Hepatic stellate cell (primary cell): ENCODE measurements at places on chromosomes 2 and 18.

- no peak for DNase-seq
Measured at GRCh38 chr18:77098538-77099174, 33.9 kb downstream of the MBP start.

- DNase-seq, result peak; percentile 15
Measured at GRCh38 chr2:105287692-105288091, 41.8 kb downstream of the TGFBRAP1 start.

DNA sequence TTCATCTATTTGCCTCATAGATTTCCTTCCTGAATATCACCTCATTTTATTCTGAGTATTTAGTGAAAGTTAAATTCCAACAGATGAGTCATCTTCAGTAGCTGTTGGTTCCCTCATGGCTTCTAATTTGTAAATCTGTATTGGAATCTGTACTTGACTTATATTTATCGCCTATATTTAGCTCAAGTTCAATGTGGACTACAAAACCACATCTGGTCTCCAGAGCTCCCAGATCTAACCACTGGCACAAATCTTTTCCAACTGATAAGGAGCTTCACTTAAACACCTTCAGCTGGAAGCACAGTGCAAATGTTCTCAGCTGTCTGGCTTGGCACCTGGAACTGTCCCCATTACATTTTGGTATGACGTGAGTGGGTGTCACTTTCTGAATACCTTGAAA, 82.8 kb upstream of the DSEL start:
- no peak for DNase-seq

DNA sequence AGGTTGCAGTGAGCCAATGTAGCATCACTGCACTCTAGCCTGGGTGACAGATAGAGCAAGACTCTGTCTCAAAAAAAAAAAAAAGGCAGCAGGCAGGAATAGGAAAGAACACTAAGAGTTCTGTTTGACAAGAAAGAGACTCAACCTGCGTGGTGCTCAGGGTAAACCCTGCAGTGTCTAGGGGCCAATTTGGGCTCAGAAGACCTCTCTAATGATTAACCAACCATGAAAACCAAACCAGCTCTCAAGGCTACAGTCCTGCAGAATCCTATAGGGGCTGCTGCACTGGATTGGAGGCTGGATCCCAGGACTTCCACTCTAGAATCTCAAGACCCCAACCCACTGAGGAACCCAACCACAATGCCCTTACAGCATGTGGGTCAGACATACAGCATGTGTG, 2.4 kb downstream of the TRABD2A start:
- DNase-seq, result no peak

DNA sequence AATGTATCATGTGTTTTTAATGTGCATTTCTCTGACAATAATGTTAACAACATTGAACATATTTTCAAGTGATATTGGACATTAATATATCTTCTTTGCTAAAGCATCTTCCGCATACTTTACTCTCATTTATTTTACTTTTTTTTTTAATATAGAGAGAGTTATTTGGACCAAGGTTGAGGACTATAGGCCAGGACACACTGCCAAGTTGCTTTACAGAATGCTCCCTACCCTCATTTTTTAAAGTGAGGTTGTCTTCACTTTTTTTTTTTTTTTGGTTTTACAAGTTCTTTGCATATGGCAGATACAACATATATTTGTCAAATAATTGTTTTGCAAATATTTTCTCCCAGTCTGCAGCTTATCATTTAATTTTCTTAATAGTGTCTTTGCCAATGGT, 201.8 kb downstream of the OSR1 start:
- DNase-seq, result no peak

DNA sequence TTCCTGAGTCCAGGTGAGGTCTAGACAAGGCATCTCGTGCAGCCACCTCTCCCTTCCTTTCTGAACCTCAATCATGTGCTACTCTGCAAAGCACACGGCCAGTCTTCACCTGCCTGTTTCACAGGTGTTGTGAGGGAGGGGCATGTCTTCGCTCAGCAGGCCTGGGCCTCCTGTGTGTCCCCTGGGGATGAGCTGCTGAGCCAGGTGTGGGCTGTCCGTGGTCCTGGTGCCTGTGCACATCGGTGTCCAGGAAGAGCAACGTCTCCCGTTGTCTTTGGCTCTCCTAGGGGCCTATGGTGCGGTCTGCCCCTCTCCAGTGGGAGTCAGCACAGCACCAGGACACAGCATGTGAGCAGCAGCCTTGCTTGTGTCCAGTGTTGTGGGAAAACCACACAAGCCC, 16.7 kb downstream of the ARHGEF4 start:
- DNase-seq, result no peak

GRCh38 chr2:65392609-65393008, 39.8 kb downstream of the SPRED2 start:
- no peak for DNase-seq

GRCh38 chr2:240131296-240131695, 4.8 kb downstream of the COPS9 start:
- no peak for DNase-seq

DNA sequence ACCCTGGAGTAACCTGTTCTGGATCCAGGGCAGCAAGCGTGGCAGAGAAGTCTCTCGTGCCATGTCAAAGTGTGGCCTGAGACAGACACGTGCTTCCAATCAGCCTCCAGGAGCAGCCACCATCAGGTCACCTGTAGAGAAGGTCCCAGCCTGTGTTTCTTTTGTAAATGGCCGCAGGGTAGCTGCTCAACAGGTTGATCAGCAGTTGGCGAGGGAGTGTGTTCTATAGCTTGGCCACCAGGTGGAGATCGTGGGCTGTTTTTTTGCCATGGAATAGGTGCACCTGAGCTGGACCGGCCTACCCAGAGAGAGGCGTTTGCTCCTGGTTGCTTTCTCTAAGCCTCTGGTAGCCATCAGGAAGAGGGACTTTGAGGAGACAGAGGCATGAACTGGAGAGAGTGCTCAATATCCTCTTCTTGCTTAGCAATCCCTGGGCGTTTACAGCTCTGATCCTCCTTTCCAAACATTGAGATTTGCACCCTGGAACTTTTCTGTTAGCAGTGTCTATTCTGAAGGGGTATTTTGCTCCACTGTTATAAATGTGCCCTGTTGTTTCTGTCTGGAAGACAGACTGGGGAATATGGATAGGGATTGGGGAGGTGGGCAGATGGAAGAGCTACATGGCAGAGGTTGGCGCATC, 34.2 kb upstream of the EN1 start:
- DNase-seq, result no peak

DNA sequence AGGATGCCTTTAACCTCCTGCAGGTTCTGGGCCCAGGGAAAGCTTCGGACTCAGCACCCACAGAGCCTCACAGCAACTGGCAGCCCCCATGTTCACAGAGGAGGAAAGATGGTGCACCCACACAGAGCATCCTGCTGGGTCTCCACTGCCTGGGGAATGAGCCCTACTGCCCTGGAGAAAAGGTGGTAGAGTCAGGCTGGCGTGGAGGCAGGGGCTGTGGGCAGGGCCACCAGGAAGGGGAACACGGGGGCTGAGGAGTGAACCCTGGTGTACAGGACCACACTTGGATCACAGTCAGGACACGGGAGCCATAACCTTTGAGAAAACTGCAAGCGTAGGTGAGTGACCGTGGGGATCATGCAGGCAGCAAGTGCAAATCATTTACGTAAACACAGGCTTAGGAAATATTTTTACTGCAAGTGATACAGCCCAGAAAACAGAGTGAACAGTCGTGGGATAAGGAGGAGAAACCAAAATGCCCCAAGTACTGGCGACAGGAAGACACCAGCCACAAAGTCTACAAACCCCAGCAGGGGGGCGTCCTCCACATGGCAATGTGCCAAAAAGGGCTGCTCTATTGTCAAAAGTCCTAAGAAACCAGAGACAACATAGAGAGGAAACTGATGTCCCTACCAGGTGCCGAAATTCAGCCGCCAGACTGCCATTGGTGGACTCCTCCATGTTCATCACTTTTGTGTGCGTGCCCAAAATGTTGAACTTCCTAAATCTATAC, 27.6 kb downstream of the STAT1 start:
- no peak for DNase-seq

DNA sequence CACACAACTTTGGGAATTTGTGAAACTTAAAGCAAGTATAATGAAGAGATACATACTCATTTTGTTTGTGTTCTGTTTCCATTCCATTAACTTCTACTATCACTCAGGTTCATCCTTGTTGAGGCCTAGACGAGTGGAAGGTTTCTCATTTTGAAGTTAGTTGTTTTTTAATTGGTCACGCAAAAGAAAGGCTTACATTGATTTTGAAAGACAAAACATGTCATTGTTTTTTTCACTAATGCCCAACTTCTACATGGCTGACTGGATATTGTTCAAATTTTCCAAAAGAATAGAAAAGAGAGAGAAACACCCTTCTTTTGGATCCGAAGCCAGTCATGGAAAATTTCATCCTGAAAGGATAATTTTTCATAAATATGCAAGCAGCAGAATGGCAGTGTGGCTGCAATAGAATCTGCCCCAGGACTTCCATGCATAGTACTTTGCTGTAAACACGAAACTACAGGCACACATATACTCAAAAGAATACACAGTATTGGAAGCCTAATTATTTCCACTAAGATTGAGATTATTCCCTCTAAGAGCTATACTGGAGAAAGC, 27.4 kb downstream of the PRKCE start:
- no peak for DNase-seq

GRCh38 chr2:62657783-62658182, 47.7 kb upstream of the EHBP1 start:
- DNase-seq, result no peak

DNA sequence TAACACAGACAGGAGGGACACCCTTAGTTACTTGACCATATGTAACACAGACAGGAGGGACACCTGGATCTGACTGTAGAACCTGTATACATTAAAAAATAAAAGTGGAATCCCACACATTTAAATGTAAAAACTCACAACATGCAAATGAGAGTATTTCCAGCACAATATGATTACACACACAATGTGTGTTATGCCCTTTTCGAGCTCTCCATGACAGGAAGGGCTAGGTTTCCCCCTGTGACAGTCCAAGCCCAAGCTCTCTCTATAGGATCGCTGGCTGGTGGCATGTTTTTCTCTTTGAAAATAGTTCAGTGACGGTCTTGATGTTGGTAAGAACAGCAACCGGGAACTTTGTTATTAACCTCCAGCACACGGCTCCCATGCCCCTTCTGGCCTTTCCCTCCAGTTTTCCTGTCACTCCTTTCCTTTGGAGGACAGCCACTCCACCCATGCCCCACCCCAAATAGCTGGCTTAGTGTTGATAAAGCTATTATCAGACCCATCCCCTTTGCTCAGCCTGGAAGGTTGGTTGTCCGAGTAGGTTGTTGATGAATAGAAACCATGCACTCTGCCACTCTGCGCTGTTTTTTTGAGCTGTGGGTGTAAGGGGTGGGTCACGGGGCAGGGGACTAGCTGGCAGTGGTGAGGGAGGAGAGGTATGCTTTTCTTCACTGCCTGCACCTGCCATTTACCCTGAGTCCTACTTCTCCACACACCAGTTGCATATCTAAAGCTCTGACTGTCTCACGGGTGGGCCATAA, 2.7 kb downstream of the RASGRP3 start:
- DNase-seq, result no peak

DNA sequence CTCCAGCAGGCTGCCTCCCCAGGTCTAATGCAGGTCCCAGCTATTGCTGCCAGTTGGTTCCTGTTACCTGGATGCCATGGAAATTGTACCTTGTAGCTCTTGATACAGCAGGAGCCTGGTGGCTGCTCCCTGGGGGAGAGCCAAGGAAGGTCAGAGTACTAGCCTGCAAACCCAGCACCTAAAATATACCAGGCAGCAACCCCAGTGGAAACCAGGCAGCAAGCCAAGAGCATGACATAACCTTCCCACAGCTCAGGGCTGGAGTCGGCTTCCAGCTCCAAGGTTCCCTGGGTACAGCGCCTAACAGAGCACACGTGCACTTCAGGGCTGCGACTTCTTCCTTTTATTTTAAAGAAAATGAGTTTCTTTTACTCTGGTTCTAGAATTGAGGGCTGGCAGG, 30.3 kb downstream of the TNP1 start:
- peak; percentile 37 for DNase-seq

- DNase-seq, result no peak
Measured at GRCh38 chr2:119638246-119638645, 40.8 kb upstream of the TMEM177 start.

DNA sequence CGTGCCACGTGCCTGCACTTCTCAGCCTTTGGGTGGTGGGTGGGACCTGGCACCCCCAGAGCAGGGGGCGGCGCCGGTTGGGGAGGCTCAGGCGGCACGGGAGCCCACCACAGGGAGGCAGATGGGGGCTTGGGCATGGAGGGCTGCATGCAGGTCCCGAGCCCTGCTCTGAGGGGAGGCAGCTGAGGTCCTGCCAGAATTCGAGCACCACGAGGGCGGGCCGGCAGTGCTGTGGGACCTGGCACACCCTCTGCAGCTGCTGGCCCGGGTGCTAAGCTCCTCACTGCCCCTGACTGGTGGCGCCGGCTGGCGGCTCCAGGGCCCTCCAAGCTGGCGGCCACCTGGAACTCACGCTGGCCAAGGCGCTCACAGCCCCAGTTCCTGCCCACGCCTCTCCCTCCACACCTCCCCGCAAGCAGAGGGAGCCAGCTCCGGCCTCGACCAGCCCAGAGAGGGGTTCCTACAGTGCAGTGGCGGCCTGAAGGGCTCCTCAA, 1176.8 kb upstream of the GYPC start:
- DNase-seq, result no peak

- DNase-seq, result no peak
Measured at GRCh38 chr2:2464094-2464493, 133.0 kb upstream of the MYT1L start.

DNA sequence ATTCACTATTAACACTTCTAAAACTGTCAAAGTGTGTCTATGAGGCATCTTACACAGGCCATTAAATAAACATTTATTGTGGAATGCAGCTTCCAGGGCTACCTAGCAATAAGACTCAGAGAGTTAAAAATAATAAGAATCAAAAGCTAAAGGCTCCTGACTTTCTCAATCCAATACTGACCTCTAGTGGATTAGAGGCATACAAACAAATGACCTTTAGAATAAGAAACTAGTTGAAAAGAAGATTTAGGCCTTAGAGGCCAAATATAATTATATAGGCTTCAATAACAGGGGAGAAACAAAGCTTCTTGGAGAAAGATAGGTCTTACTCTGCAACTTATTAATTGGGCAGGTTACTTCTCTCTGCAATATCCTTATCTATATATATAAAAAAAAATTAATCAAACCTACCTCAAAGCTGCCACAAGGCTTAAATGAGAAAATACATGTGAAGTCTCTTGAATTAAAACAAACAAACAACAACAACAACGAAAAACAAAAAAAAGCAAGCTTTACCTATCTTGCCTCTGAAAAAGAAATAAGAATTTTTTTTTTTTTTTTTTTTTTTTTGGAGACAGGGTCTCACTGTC, 246.1 kb downstream of the EXOC6B start:
- no peak for DNase-seq

DNA sequence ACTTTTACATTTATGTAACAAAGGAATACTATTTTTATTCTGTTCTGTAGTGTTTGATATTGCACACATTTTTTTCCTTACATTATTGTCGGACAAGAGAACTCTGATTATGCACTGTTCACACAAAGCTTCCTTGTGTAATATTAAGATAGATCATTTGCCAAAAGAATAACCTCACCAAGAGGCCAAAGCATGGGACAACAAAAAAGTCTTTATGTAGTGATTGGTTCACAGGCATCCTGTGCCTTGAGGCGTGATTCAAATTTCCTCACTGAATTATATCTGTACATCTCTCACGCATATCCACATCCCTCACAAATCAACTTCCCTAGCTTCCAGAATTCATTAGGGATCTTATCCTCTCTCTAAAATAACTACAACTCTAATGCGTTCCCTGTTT, 642.7 kb downstream of the NR4A2 start:
- no peak for DNase-seq

- peak; percentile 31 for DNase-seq
Measured at GRCh38 chr2:188937228-188938220, 36.6 kb upstream of the COL3A1 start.

- no peak for DNase-seq
Measured at GRCh38 chr2:222572264-222572721, 83.6 kb downstream of the FARSB start.

- DNase-seq, result no peak
Measured at GRCh38 chr2:104945866-104946265, 92.0 kb downstream of the POU3F3 start.
